ENCODE measurements at places on chromosomes 13 and 19.
A peak's percentile ranks its signal among the peaks of the same experiment; 100 is the strongest.

- no peak for DNase-seq
Measured at GRCh38 chr13:72788831-72789230, 6.9 kb downstream of the PIBF1 start.

DNA sequence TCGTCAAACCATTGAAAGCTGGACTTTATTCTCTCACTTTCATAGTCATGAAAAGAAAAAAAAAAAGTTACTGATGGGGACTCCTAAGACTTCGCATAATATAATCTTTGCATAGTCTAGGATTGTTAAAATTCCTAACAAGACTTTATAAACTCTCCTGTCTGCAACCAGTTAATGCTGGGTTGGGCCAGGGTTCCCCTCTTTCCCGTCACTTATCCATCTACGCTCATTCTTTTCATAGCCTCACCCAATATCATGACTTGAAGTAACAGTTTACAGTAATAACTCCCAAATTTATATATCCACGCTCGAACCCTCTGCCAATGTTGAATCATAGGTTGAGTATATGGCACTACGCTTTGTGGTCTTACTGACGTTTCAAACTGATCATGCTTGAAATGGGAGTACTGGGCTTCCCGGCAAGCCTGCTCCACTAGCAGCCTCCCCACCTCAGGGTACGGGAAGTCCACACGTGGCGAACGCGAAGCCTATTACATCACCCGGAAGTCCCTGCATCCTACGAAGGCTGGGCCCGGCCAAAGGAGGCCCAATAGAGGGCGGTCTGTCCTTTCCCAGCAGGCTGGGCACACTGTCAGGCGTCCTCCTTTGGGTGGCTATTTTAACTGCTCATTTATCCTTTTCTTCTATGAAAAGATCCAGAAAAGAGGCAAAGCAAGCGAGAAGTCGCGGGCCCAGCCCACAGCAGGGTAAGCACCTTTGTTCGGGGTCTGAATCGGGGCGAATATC is 694 bp upstream of the ZNF460 start:
- DNase-seq = peak; percentile 95

DNA sequence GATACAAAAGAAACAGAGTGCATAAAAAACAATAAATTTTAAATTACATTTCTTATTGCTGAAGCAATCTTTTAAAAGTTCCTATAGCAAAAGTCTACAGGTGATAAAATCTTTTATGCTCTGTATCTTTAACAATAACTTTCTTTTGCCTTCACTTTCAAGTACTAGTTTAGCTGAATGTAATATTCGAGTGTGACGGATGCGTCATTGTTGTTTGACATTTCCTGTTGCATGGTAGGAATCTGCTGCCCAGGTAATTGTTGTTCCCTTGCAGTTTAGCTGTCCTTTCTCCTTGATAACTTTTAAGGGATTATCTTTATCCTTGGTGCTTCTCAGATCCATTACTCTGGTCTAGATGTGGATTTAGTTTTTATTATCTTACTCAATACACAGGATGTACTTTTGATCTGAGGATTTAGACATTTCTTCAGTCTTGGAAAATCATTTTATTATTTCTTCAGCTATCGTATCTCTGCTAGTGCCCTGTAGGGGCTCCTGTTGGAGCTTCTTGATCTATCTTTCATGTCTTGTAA is 2.1 kb upstream of the CPB2 start:
- DNase-seq = peak; percentile 28

GRCh38 chr19:50322931-50323781 is 6.0 kb downstream of the KCNC3 start:
- no peak for DNase-seq

DNA sequence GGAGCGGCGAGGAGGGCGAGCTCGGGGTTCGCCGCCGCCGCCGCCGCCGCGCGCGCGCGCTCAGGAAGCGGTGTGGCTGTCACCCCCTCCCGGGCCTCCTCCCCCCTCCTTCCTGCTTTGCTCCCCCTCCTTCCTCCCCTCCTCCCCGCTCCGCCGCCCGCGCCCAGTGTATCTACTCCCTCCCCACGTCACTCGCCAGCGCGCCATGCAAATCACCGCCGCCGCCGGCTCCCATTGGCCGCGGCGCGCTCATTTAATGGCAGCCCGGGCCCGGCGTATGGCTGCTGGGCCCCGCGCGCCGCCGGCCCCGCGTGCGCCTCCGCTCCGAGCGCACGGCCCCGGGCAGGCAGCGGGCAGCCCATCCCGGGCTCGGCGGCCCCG is 335 bp upstream of the SOX1 start:
- no peak for DNase-seq

GRCh38 chr19:14061751-14062557 is at the start of gene PALM3:
PALM3 (minus strand) TSS chr19:14062076; CDS start chr19:14061980, 96 bp downstream.
- DNase-seq = no peak

GRCh38 chr13:66069570-66069969 is 1160.6 kb downstream of the PCDH9 start:
- peak; percentile 8 for DNase-seq

DNA sequence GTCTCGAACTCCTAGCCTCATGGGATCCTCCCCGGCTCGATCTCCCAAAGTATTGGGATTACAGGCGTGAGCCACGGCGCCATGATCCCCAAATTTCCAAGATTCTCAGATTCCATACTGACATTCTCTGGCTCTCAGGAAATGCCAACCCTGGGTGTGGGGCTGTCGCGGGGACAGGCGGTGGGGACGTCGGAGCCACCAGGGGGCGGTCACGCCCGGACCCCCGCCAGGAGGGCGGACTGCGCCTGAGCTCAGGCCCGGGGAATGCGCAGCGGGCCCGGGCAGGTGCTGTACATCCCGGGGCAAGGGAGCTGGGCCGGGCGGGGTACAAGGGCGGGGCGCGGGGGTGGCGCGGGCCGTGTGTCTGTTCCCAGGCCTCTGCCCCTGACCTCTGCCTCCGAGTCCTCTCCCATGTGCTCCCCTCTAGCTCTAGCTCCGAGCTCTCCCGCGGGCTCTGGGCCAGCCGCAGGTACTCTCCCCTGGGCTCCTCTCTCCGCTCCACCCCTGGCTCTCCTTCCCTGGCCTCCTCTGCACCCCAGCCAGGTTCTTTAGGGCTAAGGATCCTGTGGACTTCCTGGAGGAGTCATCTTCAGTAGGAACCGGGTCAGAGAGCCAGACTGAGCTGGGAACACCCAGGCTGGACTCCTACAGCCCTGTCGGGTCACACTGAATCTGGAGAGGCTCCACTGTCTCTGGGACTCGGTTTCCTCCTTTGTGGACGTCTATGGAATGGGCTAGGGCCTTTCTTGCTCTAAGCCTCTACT is 2.4 kb downstream of the PPP1R13L start:
- peak; percentile 26 for DNase-seq

DNA sequence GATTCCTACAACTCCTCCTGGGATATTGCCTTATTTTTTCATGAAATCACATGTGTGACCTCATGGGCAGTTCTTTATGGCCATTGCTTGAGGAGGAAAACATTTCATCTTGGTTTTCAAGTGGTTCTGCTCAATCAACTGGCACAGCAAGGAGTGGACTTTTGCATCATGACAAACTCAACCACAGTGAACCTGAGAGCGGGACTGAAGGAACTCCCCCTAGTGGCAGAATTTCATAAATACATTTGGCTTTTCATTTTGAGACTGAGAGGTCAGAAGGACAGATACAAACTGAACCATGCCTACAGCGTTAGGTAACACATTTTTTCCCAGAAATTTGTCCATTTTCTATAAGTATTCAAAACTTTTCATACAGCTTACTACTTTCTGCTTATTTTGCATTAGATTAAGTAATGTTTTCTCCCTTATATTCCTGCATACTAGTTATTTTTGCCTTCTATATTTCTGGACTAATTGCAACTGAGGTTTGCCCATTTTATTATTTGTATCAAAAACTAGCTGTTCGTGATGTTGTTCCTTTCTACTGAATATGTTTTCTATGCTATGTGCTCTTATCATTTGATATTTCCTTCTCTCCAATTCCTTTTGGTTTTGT is 13.4 kb upstream of the SIGLEC12 start:
- DNase-seq = peak; percentile 68

DNA sequence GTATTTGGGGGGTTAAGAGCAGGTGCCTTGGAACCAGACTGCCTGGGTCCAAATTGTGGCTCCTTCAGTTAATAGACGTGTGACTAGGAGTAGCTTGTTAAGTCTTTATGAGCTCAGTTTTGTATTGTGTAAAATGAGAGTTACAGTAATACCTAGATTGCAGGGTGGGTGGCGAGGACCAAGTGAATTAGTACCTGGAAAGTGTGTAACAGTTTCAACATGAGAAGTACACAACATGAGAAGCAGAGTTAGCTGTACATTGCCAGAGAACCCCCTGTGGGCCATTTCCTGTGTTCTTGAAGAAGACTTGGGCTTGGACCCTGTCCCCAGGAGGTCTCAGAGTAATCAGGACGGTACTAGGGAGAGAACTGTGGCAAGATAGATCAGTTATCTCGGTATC is 36.8 kb downstream of the PPP2R1A start:
- no peak for DNase-seq

DNA sequence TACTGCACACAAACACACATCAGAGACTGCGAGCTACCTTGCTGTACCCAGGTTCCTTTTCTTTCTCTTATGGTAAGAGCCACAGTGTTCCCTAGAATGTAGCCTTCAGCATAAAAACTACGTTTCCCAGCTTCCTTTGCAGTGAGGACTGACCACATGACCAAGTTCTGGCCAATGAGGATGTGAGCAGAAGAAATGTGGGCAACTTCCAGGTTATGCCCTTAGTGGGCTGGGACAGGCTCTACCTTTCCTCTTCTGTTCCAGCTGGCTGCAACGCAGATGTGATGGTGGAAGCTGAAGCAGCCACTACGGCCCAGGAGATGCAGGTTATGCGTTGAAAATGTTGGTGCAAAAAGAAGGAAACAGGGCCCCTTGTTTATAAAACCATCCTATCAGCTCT is 27.5 kb downstream of the VRK3 start:
- DNase-seq = peak; percentile 52

DNA sequence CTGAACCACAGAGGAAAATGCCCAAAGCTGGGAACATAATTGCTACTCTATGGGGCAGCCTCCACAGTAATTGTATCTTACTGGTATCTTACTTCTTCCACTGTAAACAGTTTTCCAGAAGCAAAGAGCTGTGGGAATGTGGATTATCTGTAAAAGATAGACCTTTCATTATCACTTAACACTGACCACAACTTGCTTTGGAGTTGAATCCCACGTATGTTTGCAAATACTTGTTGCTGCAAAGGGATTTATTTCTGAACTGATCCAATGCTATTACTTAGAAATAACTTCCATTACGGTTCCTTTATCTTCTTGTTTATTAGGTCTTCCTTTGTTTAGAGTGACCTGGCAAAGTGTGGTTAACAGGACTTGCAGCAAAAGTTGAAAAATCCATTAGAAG is 218.1 kb downstream of the KCTD12 start:
- DNase-seq = no peak

DNA sequence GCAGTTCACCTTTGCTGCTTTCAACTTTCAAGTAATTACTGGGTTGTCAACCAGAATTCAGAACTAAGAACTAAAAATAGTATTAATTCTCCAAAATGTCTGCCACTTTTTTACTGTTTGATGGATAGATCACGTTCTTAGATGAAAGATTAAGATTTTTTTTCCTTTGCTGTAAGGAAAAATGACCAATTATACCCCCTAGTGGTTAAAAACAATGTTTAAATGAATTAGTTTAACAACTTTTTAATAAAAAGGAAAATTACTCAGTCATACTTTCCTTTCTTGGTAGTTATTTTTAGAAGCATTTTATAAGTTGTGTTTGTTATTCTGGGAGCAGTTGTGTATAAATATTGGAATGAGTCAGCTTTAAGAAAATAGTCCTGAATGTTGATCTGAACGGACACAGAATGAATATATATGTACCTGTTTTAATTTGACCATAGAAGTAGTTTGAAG is 4.6 kb downstream of the TM9SF2 start:
- peak; percentile 65 for DNase-seq

DNA sequence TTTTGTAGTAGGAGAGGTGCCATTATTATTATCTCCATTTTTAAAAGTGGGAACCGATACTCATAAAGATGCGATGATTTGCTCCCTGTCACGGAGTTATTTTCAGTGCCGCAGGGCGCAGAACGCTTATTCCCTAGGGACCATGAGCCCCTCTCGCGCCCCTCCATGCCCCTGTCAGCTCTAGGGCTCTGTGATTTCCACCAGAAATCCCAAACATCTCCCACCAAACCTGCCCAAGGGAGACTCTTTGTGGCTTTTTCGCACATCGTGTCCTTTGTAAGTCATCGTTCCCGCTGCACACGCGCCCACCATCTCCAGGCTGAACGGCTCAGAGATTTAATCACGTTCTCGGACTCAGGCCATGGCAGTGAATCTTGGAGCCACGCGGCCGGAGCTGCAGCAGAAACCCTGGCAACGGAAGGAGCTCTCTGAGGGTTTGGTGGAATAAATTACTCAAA is 105.1 kb downstream of the DNAJC15 start:
- DNase-seq = no peak

DNA sequence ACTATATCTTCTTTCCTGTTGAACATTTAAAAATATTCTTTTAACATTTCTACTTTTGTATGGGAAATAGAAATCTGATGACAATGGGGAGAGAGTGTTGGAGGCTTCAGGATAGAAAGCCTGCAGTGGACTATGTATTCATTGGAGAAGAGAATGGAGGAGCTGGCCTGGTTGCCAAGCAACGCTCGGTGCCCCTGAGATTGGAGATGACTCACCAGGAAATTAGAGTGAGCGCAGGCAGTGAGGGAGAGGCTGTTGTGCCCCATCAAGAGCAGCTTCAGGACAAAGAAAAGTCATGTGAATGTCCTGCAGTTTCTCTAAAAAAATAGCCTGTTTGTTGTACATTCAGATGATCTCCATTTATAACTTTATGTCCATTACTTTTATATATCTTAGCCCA is 48.7 kb upstream of the ZNF835 start:
- DNase-seq = no peak

GRCh38 chr13:28049215-28049614 is 51.2 kb downstream of the FLT3 start:
- no peak for DNase-seq

GRCh38 chr19:43519436-43520088 is 7.4 kb downstream of the ETHE1 start:
- DNase-seq = peak; percentile 96

- peak; percentile 74 for DNase-seq
Measured at GRCh38 chr13:44273991-44274770, 99.4 kb upstream of the SERP2 start.

- DNase-seq = no peak
Measured at GRCh38 chr13:51724721-51725120, 79.2 kb downstream of the DHRS12 start.

DNA sequence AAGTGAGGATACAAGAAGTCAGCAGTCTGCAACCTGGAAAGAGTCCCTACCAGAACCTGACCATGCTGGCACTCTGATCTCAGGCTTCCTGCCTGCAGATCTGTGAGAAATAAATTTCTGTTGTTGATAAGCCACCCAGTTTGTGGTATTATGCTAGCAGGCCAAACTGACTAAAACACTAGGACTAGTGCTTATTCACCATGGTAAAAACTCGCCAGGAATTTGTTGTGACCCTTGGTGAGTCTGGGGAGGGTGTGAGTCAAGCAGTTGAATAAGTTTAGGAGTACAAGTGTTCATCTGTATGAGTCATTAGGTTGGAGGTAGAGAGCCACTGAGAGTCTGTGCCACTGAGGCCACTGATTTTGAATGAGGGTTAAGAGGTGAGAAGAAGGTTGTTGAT is 3.6 kb downstream of the ZIK1 start:
- DNase-seq = peak; percentile 94

GRCh38 chr13:38216181-38216580 is 133.5 kb upstream of the UFM1 start:
- DNase-seq = no peak

GRCh38 chr19:771332-771785 is 20.4 kb downstream of the MISP start:
- DNase-seq = peak; percentile 76

GRCh38 chr13:110408286-110408685 is 101.2 kb downstream of the COL4A2 start:
- DNase-seq = no peak

- no peak for DNase-seq
Measured at GRCh38 chr19:6042776-6043726, 65.1 kb upstream of the RANBP3 start.

Data from ELR (cell line).